ENCODE measurements at places on chromosomes 7 and 10.

GRCh38 chr10:47026301-47027107 lies 115.3 kb downstream of the PTPN20 start:
- no peak for DNase-seq

GRCh38 chr7:3859431-3859830 lies 558.4 kb downstream of the SDK1 start:
- DNase-seq: no peak

DNA sequence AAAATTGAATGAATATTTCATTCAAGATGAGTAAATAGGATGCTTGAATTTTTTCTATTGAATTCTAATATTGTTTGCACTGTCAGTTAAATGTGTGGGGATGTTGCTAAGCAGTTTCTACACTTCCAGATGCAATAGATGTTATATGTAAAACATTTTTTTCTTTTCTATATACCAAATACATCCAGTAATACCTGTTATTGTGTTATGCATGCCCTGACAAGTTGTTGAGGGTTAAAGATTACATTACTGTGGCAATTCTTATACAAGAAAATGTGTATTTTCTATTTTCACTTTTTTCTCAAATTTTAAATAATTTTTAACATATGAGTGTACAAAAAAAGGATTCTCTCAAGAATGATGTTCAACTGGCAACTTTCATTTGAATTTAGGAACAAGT lies 713.9 kb downstream of the GATA3 start:
- DNase-seq: no peak

DNA sequence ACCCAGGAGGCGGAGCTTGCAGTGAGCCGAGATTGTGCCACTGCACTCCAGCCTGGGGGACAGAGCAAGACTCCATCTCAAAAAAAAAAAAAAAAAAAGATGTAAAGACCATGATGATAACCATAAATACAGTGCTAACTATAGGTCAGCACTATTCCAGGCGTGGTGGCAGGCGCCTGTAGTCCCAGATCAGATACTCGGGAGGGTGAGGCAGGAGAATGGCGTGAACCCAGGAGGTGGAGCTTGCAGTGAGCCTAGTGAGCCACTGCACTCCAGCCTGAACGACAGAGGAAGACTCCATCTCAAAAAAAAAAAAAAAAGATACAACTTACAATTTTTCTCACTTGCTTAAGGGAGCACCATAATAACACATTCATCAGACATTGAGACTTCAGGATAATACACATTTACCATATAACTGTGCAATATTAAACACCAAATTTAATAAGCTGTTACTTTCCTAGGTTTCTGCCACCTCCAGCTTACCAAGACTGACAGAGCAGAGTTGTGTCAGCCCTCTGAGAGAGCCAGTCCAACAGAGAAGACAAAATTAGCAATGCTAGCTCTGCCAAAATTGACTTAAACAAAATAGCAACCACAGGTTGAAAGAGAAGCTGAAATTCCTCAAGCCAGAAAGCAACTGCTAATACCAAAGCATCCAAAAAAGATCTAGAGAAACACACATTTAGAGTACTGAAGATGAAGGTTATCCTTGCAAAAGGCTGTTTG lies 8.2 kb downstream of the DNA2 start:
- DNase-seq: no peak

GRCh38 chr10:12774204-12774894 lies 227.2 kb downstream of the CCDC3 start:
- no peak for DNase-seq

- no peak for DNase-seq
Measured at GRCh38 chr10:118900617-118901016, 128.9 kb upstream of the NANOS1 start.

DNA sequence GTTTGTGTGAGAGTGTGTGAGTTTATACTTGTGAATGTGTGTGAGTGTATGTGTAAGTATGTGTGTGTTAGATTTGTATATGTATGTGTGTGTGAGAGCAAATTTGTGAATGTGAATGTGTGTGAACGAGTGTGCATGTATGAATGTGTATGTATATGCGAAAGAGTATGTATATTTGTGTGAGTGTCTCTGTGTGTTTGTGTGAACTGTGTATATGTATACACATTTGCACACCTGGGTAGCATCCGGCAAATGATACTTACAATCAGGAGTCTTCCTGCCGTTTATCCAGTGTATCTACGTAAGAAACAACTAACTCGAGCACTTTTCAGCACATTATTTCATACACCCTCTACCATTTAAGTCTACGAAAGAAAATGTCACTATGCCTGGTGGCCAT lies 487.4 kb downstream of the TNS3 start:
- DNase-seq: no peak
